ENCODE measurements at places on chromosomes 13 and 19.
A peak's percentile ranks its signal among the peaks of the same experiment; 100 is the strongest.

- peak; percentile 63 for DNase-seq
Observed at GRCh38 chr19:42965176-42965575, 28.2 kb upstream of the PSG7 start.

DNA sequence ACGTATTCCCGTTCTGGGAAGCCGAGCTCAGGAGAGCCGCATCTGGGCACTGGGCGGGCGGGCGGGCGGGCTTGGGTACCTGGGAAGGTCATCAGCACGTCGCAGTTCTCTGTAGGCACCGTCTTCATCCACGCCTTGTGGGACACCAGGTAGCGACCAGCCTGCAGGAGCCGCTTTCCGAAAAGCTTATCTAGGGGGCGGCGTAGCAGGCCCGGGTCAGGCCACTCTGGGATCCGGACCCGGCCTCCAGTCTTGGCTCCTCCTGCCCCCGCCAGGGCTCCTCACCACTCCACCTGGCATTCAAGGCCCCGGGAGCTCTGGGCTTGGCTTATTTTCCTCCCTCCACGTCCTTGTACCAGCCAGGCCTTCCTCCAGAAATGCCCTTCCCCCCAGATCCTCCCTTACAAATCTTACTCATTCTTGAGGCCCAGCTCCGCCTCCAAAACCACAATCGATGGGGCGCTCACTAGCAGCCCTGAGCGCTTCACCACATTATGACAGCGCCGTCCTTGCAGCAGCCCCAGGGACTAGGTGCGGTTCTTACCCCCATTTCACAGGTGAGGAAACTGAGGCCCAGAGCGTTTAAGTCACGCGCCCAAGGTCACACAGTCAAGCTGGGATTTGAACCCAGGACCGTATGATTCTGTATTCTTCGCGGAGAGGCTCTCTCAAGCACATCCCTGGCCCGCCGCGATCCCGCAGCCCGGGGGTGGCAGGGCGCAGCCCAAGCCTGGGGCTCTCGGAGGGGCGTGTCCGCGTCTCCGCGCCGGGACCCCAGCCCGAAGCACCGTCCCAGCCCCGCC, 843 bp downstream of the ANO8 start:
- peak; percentile 86 for DNase-seq

DNA sequence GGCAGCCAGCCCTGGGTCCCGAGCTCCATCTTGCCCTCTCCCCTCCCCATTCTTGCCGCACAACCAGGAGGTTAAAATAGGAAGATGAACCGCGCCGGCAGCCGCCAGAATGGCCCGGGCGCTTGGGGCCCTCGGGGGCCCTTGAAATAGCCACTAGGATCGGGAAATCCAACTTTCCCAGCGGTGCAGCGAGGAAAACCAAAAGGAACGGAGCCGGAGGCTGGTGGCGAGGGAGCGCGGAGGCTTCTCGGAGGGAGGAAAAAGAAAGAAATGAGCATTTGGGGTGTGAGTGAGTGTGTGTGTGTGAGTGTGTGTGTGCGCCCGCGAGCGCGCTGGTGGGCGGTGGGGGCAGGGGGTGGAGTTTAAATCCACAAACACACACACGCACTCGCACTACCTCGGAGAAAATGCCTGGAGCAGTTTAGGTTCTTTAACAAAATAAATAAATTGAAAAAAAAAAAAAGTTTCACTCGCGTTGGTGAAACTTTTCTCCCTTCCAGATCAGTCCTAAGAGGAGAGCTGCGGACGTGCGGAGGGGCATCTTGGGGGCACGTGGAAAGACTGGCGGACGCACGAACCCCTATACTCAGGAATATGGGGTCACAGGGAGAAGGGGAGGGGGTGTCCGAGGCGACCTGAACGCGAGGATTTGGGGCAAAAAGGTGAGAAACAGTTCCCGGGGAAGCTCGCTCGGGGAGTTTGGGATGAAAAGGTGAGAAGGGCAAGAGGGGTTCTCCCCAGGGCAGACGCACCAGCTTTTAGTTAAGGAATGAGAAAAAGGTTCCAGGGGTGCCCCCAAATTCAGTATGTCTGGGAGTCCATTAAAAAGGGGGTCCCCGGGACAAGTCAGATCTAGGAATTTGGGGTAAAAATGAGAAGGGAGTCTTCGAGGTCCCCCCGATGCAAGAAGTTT, 1.3 kb downstream of the RFX2 start:
- DNase-seq: peak; percentile 62

- DNase-seq: no peak
Observed at GRCh38 chr13:92613921-92614320, 612.7 kb upstream of the GPC6 start.

DNA sequence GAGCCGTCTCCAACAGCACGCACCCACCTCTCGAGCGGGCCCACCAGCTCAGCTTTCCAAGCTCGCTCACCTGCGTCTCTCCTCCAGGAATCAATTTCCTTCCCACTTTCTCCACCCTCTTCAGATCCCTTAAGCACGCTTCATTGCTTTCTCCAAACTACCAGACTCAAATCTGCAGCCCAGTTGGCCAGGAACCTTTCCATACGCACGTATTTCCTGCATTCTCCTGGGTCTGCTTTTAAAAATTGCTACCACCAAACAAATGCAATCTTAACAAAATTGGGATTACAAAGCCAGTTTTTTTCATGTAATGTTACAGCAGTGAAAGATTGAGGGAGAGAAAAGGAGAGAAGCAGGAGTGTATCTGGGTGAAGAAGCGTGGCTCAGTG, 1.5 kb downstream of the ENOX1 start:
- DNase-seq: no peak

DNA sequence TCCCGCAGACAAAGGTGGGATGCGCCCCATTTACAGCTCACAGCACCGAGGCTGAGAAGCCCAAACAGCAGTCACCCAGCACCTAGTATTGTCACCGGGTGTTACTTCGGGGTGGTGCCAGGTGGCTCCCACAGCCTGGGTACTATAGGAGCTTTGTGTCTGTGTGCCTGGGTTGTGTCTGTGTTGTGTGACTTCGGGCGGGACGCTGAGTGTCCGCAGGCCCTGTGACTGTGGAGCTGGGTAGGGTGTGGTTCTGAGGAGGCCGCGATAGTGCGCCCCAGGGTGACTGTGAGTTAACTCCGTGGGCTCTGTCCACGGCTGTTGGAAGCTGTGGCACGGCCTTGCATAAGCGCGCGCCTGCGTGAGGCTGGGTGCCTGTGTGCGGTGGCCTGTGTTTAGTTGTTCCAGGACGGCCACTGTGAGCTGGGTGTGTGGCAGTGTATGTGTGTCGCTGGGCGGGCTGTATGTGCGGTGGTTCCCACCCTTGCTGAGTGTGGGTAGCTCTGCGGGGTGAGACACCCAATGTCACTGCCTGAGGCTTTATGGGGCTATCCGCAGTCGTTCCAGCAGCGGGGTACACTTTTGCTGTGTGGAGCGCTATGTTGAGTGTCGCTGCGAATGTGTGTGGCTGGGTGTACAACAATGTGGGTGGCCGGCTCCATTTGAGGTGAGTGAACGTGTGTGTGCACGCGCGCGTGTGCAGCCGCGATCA, 559 bp upstream of the SSBP4 start:
- no peak for DNase-seq

DNA sequence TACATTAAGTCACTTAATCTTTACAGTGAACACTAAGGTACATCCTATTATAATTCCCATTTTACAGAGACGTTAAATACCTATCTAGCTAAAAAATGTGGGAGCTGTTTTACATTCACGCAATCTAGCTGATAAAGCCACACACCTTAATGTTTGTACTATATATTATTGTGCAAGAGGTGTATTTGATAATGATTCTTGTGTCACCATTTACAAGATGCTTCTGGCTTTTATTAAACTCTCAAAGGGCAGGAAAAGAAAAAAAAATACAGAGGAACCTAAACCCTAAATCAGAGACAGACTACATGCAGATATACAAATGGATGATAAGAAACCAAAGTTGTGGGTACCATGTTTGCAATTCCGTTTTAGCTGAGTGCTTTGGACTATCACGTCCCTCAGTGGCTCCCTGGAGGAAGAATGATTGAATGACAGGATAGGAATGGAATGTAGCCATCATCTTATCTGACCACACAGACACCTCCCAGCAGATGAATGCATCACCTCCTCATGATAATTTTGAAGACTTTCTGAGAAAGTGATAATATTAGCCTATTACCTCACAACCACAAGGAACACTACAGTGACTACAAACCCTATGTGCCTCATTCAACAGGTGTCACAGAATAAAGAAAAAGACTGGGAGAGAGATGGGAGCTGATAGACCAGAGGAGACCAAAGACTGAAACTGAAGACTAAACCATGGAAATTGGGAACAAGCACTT, 230.5 kb upstream of the SERP2 start:
- peak; percentile 28 for DNase-seq

DNA sequence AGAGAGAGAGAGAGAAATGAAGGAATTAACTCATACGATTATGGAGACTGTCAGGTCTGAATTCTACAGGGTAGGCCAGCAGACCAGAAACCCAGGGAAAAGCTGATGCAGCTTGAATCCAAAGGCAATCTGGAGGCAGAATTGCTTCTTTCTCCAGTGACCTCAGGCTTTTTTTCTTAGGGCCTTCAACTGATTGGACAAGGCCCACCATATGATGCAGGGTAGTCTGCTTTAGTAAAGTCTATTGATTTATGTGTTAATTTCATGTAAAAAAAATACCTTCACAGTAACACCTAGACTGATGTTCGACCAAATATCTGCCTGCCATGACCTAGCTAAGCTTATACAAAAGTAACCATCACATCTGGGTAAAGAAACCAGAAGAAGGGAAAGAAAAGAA, 71.1 kb downstream of the MZT1 start:
- no peak for DNase-seq

GRCh38 chr13:59061621-59062020, 1102.1 kb downstream of the DIAPH3 start:
- no peak for DNase-seq

Data from fibroblast of skin of abdomen (primary cell).